MV-4-11 (cell line): ENCODE measurements at places on chromosomes 7 and 10.

- DNase-seq = no peak
These were observed 591.4 kb downstream of the PARD3 start for GRCh38 chr10:34223658-34224057.

- no peak for DNase-seq
These were observed 363.8 kb downstream of the PRPF18 start for GRCh38 chr10:13950543-13950939.

GRCh38 chr10:60283397-60283796 is 106.3 kb downstream of the ANK3 start:
- no peak for DNase-seq

GRCh38 chr7:27156508-27156898 is at the start of gene HOXA7:
Gene HOXA7, minus strand, starts transcription at chr7:27156675. Its CDS starts 130 bp downstream, at chr7:27156545.
- DNase-seq = no peak

GRCh38 chr7:45391618-45392451 is 182.3 kb upstream of the ADCY1 start:
- no peak for DNase-seq

DNA sequence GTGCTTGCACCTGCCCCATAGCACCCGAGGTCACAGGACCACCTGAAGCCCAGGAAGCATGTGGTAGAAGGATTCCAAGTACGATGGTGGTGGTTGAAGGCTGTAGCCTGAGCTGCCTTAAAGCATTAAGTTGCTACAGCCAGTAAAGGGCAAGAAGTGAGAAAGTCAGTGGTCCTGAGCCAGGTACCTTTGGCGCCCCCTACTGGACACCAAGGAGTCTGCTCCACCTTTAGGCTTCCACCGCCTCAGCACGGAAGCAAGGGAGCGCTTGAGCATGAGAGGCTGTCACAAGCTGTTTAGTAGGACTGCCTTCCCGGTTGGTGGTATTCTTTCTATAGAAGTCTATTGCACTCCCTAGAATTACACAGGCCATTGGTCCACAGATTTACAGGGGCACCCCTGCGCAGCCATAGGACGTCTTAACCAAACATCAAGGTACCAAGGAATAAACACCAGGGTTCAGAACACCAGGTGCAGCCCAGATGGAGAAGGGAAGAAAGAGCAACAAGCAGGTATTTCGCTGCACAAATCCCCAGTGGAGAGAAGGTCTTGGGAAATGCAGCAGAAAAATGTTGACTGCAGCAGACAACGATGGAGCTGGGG is 2.2 kb downstream of the CRTAC1 start:
- peak; percentile 31 for DNase-seq

DNA sequence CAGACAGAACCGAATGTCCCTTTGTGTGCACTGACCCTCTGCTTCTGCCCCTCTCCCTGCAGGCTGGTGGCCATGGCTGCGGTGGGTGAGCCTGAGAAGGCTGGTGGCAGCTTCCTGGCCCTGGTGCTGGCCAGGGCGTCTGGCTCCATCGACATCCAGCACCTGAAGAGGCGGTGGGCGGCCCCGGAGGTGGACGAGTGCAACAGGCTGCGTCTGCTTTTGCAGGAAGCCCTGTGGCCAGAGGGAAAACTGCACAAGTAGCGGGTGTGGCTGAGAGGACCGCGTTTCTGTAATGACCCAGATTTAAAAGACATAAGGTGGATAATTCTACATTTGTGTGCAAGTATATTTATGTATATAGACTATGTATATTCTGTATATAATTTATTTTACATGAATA is 89.2 kb downstream of the DYNC2I1 start:
- no peak for DNase-seq
